ENCODE measurements at places on chromosomes 2 and 18. TPM values are rescaled to one million over a fixed set of nuclear protein-coding genes. Genes with fewer than 3 reads are reported as not detected.
A peak's percentile ranks its signal among the peaks of the same experiment; 100 is the strongest.

- no peak for DNase-seq
Measured at GRCh38 chr18:23266717-23267446, 131.6 kb downstream of the CABLES1 start.

DNA sequence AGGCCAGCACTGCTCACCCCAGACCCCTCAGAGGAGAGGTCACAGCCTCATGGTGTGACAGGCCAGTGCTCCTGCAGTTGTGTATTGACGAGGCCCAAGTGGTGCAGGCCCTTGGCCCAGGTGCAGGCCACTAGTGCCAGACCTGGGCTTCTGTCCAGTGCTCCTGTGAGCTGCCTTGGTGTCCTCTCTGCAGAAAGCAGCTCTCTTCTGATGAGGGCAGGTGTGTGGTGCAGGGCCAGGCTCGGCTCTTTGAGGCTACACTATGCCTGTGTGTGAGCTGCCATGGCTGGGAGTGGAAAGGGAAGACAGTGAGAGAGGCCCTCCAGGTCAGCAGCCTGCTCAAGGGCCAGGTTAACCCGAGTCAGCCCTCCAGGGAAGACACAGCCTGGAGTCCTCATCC lies 17.1 kb downstream of the EHD3 start:
- DNase-seq = no peak

- no peak for DNase-seq
Measured at GRCh38 chr2:69386360-69386759, 667 bp downstream of the GFPT1 start.

DNA sequence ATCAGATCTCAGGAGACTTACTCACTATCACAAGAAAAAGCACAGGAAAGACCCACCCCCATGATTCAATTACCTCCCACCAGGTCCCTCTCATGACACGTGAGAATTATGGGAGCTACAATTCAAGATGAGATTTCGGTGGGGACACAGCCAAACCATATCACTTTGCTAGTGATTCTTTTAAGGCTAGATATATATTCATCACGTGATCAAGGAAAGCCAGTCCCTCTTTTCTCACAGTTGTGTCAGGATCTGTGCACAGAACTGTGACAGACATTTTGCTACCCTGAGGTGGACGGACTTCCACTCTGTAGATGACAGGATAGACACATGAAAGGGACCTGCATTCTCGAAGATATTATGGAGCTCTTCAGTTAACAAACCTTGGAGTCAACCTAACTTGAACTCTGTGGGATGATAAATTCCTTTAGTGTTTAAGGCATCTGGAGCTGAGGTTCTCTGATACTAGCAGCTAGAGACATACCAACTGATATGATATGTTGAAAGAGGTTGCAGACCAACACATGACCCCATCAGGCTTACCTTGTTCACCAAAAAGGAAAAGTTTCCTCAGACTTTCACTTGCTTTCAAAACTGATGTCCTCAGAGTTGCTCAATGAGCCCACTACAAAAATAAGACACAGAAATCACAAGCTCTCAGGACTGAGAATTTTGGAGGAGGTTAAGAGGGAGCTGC lies 66.3 kb upstream of the SCG2 start:
- no peak for DNase-seq

GRCh38 chr2:191607096-191607495 lies 70.8 kb upstream of the NABP1 start:
- DNase-seq = no peak

GRCh38 chr2:198857246-198857645 lies 600.5 kb downstream of the SATB2 start:
- no peak for DNase-seq

GRCh38 chr2:113203901-113204519 lies 30.2 kb downstream of the PSD4 start:
- peak; percentile 62 for DNase-seq

DNA sequence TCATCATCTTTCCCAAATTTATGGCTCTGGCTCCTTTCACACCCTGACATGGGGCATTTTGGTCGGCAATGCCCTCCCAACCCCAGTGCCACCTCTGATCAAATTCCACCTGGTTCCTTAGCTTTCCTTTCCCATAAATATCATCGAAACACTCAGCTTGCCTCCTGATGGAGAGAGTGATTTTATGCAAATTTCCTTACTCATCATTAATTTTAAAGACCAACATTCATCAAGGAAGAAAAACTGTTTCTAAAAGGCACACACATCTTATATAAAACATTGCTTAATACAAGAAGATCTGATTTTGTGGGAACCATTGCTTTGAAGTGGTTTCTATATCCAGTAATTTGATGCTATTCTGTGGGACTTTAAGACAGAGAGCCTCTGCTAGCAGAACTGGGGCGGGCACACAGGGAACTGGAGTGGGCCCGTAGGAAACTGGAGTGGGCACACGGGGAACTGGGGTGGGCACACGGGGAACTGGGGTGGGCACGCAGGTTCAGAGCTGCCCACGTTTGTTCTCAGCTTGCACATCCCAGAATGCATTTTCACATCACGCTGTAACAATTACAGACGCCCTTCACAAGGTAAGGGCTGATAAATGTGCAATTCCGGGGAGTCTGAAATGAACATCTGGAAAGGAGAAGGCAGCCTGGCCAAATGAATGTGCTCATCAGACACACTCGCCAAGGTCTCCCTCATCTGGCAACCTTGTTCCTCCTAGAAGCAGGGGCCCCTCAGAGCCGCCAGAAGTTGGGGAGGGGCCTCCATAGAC lies 174.2 kb downstream of the RTP5 start:
- no peak for DNase-seq

DNA sequence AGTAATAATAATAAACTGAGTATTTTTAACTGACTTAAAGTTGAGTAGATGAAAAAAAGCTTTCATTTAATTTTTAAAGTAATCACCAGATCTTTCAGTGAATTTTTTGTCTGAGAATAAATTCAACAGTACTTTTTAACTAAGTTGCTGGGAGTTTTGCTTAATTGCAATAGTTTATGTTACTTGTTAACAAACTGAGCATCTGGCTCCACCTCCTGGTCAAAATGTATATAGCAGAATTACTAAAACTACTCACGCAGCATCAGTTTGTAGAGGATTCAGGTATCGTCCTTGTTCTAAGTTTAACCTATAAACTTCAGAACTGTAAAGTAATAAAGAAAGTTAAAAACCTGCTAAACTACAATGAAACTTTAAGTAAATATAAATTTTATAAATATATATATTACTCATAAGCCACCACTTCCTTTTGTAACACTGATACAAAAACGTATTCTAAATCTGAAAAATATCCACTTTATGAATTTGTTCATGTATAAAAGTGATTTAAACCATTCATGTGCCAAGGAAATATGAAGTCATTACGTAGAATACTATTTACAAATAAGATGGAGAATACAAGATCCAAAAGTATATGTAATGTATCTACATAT lies 21.3 kb downstream of the NOL10 start:
- DNase-seq = no peak

DNA sequence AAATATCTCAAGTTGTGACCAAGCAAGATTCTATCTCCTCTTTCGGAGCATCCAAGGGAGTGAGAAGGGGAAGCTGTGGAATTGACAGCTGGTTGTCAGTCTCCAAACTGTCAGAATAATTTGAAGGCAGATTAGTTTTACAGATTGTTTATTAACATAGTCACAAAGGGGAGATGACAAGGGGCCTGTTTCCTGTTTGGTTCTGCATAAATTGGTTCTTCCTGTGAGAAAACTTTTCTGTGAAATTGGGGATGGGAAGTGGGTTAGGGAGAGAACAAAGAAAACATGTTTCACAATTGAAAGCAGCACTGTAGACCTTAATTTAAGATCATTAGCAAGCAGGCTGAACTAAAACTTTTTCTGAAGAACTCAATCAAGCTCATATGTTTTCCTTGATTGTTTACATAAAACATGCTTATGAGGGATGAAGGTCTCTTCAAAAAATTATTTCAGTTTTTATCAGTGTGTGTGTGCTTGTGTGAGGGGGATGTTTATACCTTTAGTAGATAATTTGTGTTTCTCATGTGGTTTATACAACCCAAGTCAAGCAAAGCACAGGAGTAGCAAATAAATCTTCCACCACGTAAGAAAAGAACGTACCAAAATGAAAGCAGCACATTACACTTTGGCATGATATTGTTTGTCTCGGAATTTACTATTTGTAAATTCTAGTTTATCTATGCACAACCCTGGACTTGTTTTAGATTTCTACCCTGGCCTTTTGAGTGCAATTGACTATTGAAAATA lies 604.9 kb upstream of the CDH2 start:
- DNase-seq = no peak

DNA sequence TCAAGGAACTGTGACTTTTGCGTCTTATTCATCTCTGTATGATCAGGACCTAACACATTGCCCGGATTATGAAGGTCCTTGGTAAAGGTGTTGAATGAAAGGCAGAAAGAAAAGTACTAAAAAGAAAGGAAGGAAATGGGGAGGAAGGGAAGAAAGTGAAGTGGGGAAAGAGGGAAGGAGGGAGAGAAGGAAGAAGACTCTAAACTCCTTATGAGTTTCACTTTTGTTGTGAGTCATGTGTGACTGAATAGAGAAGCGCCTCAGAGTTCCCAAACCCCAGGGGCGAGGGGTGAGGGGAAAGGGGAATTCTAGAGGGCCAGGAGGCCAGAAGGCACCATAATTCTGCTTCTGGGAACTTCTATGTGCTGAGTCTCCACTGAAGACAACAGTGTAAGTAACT lies 30.9 kb upstream of the OSBPL6 start:
- DNase-seq = no peak

DNA sequence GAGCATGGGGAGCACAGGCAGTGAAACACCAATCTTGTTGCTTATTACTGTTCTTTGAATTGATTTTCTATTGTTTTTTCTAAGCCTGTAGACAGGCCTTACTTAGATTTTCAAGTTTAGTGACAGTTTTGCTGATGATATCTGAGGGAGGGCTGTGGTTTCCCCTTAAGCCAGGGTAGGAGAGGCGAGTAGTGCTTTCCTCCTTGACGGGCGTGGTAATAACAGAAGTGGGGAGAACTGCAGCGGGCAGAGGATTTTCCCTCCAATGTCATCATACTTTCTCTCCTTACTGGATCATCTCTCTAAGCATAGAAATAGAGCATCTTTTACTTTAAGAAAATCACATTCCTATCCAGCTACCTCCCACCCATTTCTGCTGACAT lies 314.4 kb downstream of the ALK start:
- no peak for DNase-seq

GRCh38 chr2:62724106-62724505 lies 18.6 kb downstream of the EHBP1 start:
- DNase-seq = no peak

DNA sequence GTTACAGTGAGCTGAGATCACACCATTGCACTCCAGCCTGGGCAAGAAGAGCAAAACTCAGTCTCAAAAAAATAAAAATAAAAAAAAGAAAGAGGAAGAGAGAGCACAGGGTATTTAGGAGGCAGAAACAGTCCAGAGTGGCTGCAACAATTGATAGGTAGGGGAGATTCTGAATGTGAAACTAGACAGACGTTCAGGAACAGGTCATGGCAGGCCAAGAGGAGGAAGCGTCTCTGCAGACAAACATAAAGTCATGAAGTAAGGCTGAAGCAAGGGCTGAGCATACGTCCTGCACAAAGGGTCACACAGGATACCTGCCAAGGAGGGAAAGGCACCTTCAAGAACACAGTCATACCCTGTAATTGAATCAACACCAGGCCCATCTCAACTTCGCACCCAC lies 64.1 kb upstream of the ZNF532 start:
- DNase-seq = no peak

DNA sequence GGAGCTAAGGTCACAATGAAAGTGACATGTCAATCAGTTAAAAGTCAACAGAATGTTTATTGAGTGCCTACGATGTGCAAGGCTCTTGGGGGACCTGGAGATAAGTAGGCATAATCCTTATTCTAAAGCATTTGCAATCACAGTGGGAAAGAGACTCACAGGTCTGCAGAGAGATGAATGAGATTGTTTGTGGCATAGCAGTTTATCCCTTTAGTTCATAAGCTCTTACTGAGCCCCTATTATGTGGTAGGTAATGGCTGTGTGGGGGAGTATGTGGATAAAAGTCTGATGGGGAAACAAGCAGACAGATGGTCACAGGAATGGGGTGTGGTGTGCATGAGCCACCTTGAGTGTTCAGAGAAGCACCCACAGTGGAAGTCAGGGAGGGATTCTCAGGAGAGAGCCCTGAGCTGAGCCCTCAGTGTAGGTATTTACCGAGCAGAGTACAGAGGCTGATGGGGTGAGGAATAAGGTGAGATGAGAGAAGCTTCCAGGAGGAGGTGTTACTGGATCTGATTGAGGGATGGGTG lies 48.1 kb downstream of the EMILIN2 start:
- DNase-seq = no peak

- no peak for DNase-seq
Measured at GRCh38 chr2:46644690-46645385, 165.5 kb downstream of the TMEM247 start.

DNA sequence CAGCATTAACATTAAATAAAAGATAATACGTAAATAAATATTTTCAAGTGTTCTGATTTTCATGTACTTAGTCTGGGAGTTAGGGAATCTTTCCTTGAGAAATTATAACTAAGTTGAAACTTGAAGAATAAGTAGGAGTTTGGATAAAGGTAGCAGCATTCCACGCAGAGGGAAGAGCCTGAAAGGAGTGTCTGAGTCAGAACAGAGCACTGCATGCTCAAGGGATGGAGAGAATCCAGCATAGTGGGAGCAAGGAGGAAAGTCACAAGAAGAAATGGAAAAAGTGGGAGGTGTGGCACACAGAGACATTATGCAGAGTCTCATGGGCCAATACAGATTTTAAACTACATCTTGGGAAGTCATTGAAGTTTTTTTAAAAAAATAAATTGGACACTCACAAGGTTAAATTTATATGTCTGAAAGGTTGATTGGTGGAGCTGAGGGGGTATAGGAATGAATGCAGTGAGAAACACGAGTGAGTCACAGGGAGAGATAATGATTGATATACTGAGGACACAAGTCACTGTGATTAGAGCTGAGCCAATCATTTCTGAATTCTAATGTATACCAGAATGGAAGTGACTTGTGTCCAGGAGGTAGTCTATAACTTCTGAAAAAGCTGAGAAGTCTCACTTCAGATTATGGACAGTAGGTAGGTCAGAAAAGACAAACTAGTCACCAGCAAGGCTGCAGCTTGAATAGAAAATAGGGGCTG lies 66.9 kb downstream of the ICOS start:
- no peak for DNase-seq

The KRTCAP3 gene
- 3.6 TPM for total RNA-seq

The LRP1B gene
- 0.09 TPM for total RNA-seq

The TUBA3E gene
- not detected for total RNA-seq

The ATG9A gene
- total RNA-seq = 33.7 TPM

The KLHL41 gene
- 0.74 TPM for total RNA-seq

The DYSF gene
- total RNA-seq = 25.6 TPM

The COL3A1 gene
- total RNA-seq = 97.0 TPM

The GBX2 gene
- total RNA-seq = not detected

The POLR1B gene
- total RNA-seq = 20.5 TPM

The LRRTM4 gene
- total RNA-seq = 0.09 TPM

All from right lobe of liver (tissue), 6 donors.